Stimulated activated CD8-positive, alpha-beta memory T cell treated with anti-CD3 and anti-CD28 coated beads, Interleukin-15, amount 100 ng/mL, for 4 hours (primary cell): ENCODE measurements at places on chromosomes 5 and 9.

- no peak for DNase-seq
These were observed 202.7 kb downstream of the SEMA6A start for GRCh38 chr5:116371935-116372334.

DNA sequence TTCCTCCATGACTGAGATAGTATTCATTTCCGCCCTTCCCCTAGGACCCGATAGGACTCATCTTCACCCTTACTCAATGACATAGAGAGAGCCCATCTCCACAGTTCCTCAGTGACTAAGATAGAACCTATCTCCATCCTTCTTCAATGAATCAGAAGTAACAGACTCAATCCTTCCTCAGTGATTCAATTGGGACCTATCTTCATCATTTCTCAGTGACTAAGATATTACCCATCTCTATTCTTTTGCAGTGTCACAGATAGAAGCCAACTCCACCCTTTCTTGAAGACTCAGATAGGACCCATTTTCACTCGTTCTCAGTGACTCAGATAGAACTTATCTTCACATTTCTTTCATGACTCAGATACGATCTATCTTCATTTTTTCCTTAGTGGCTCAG lies 164.6 kb downstream of the FBXO4 start:
- no peak for DNase-seq

GRCh38 chr5:173557123-173557903 lies 59.1 kb downstream of the BOD1 start:
- DNase-seq, result no peak

GRCh38 chr5:137015540-137016116 lies 483.5 kb downstream of the SPOCK1 start:
- DNase-seq, result no peak

- DNase-seq, result no peak
These were observed 59.9 kb downstream of the PBX3 start for GRCh38 chr9:125807079-125807478.

DNA sequence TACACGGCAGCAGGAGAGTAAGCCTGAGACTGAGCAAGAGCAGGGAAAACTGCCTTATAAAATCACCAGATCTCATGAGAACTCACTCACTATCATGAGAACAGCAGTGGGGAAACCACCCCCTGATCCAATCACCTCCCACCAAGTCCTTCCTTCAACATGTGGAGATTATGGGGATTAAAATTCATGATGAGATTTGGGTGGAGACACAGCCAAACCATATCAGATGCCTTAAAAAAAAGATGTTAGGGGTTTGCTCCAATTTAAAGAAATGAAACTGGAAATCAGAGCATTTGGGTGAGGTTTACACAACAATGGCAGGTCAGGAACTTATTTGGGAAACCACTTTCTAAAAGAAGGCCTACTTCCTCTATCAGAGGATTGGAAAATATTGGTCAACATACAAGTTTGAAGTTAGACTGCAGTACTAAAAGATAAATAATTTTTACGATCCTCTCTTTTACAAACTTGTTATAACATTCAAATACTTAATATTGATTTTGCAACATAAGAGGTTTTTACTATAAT lies 105.1 kb downstream of the FBN2 start:
- no peak for DNase-seq

GRCh38 chr9:71582347-71582746 lies 186.0 kb downstream of the CEMIP2 start:
- DNase-seq, result no peak
